ENCODE measurements at places on chromosomes 5 and 9.

- DNase-seq = no peak
These were observed 12.0 kb downstream of the IRX1 start for GRCh38 chr5:3607541-3608181.

GRCh38 chr9:115212125-115212605, 94.2 kb upstream of the TNC start:
- DNase-seq = no peak

- no peak for DNase-seq
These were observed 14.0 kb downstream of the MAP3K1 start for GRCh38 chr5:56829137-56829908.

DNA sequence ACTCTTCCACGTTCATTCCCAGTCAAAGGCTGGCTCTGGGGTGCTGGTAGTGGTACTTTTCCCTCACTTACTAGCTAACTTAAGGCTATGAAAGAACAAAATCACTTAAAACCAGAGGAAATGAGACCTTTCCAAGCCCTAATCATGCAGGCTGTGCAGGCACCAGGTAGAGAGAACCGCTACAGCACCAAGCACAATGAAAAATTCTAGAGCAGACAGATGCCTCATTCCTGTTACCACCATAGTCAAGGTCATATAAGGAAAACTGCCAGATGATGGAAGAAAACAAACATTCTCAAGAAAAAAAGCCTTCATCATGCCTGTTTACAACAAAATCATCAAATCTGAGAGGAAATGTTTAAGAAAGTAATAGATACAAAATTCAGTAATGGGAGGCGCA, 374.4 kb upstream of the PDE4D start:
- DNase-seq = no peak

DNA sequence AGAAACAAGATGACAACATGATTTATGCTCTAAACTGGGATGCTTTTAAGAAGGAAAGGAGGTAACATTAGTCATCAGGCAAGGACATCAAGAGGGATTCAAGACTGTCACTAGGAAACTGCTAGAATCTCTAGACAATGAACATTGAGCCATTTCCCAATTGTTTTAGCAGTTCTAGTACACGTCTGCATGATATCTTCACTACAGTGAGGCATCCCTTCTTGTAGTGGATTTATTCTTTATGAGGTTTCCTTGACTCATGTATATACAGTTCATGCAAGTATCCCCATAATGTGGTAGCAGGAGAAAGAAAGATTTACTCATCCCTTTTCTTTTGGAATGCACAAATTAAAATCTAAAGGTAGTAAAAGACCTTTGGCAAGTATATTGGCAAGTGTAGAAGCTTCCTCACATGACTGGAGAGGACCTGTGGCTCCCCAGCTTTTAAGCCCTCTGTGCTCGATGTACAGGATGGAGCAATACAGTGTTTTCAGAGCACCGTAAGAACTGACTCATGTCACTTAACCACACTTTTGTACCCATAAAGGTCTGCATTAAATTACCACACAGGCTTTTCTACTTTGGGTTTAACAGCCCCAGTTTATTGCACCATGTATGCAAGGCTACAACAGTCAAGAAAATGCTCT, 335.9 kb downstream of the SEMA5A start:
- no peak for DNase-seq
